Skeletal muscle cell (primary cell): ENCODE measurements at places on chromosomes 4 and X.

DNA sequence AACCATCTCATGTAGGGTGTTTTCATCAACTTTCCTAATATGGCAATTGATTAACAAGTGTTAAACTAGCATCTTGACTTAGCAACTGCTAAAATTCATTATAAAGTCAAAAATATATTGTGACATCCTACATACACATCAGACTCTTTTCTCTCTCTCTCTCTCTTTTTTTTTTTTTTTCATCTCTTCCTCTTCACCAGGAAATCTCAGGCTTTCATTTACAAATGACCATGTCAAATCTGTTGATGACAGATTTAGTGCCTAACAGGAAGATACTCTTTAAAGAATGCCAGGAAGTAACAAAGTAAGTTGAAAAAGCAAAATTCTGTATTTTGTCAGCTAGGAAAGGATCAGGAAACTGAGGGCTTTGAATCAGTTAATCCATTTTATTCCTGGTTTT, 365.5 kb downstream of the PCDH7 start:
- DNase-seq = no peak

GRCh38 chr4:130632731-130633604, 1537.0 kb downstream of the C4orf33 start:
- DNase-seq = no peak

- no peak for DNase-seq
Measured at GRCh38 chr4:181677201-181677600, 566.0 kb upstream of the TENM3 start.

- DNase-seq = no peak
Measured at GRCh38 chr4:184857441-184858121, 31.8 kb upstream of the ACSL1 start.

DNA sequence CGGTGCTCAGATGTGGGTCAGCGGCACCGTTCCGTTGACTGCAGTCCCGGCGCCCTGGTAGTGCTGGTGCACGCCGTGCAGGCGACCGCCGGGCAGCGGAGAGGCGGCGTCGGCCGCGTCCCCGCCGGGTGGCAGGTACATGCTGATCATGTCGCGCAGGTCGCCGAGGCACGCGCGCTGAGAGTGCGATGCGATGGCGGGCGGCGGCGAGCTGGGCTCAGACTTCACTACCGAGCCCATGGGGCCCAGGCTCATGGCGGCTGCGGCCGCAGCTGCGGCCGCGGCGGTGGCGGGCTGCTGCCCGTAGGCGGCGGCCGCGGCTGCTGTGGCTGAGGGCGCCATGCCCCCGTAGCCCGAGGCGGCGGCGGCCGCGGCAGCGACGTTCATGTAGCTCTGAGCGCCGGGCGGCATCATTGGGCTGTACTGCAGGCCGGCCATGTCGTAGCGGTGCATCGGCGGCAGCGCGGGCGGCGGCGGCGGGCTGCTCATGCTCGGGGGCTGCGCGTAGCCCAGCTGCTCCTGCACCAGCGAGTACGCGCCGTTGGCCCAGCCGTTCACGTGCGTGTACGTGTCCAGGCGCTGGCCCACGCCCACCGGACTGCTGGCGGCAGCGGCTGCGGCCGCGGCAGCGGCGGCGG, 1.0 kb downstream of the SOX3 start:
- DNase-seq = no peak

DNA sequence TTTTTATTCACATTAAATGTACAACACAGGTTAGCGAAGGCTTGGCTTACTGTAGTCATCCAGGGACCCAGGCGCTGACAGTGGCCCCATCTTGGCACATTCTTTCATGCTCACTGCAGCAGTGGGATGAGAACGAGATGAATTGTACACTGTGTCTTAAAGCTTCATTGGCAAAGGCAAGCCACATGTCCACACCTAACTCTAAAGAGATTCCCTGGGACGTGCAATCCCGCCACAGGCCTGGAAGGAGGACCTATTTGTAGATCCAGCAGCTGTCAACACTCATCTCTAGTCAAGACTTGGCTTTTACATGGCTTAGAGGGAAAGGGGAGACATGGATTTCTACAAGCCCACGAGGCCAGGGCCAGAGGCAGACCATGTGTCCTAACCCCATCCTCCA, 16.1 kb upstream of the CXCR3 start:
- no peak for DNase-seq

DNA sequence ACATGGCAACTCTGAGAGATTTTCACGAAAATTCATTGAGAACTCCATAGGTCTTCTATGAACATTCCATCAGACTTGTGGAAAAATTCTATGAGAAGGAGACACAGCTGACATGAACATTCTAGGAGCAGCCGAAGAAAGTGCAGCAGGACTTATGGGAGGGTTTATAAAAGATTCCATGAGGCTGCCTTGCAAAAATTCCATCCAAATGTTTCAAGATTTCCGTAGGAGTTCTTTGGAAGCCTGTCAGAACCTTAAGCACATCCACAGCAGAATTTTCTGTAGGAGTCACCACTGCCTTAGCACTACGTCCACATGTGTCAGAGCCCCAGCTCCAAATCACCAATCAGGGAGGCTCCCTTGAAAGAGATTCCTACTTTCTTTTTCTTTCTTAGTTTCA, 67.0 kb upstream of the MSX1 start:
- no peak for DNase-seq

DNA sequence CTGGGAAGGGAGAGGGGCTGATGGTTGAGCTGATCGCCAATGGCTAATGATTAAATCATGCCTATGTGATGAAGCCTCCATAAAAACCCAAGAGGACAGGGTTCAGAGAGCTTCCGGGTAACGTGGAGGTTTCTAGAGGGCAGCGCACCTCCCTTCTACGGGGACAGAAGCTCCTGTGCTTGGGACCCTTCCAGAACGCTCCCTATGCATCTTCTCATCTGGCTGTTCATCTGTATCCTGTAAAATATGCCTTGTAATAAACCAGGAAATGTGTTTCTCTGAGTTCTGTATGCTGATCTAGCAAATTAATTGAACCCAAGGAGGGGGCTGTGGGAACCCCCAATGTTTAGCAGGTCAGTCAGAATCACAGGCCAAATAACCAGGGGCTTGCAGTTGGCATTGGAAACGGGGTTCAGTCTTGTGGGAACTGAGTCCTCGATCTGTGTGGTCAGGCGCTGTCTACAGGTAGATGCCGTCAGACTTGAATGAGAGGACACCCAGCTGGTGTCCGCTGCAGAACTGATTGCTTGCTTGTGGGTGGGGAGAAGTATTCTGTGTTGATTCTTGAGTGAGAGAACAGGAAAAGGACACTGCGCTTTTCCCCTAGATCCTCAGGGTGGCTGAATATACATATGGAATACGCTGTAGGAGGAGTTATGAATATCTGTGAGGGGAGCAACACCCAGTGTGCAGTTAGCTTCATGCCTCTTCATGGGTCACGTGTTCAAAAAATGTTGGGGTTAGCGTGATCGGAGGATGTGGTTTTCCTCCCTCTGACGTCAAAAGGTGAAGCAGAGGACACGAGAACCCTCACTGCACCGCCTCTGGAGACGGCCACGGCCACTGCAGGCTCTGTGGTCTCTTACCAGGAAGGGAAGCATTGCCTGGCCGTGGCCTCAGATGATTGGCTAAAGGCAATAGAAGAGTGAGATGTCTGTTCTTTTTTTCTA, 29.2 kb downstream of the HTT-AS start:
- peak; percentile 19 for DNase-seq

DNA sequence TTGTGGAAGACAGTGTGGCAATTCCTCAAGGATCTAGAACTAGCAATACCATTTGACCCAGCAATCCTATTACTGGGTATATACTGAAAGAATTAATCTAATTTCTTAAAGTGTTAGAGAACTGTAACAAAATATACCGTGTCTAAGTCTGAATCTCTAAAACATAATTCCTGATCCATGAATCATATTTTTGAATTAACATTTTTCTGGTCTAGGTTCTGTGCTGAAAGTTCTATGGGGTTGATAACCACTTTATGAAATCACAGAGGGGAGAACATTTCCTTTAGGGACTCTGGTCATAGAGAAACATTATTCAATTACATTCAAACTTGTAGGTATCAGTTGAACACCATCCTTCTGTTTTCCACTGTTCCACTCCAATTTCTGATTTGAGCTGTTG, 91.9 kb upstream of the ETNPPL start:
- DNase-seq = no peak

- peak; percentile 17 for DNase-seq
Measured at GRCh38 chr4:118224243-118224829, 128.5 kb downstream of the PRSS12 start.

DNA sequence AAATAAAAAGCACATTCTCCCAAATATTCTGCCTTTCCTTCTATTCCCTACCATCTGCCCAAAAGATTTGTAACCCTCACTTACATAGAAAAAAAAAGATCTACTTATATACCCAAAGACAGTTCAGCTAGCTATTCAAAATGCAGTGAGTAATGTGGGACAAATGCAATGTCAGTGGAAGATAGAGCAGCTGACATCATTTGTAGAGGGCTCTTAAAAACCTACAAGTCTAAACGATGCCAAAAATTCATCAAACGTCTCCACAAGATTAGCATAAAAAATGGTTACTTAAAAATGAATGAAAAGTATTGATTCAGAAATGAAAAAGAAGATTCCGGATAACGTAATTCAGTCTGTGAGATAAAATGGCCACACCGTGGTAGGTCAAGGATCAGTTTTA, 96.5 kb downstream of the ASB9 start:
- no peak for DNase-seq

- no peak for DNase-seq
Measured at GRCh38 chr4:41108481-41108880, 105.9 kb downstream of the APBB2 start.

- DNase-seq = peak; percentile 23
Measured at GRCh38 chr4:139986689-139987501, 167.1 kb downstream of the MAML3 start.

GRCh38 chr4:182454440-182455013, 211.3 kb downstream of the TENM3 start:
- DNase-seq = no peak

DNA sequence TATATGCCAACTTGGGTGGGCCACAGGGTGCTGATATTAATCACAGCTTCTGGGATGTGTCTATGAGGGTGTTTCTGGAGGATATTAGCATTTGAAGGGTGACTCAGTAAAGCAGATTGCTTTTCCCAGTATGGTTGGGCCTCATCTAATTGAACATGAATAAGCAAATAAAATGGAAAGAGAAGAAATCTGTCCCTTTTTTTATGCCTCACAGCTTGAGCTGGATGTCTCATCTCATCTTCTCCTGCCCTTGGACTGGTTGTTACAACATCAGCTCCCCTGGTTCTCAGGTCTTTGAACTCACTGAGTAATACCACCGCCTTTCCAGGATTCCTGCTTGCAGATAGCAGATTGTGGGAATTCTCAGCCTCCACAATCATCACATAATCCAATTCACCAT, 1149.2 kb downstream of the PCDH18 start:
- DNase-seq = peak; percentile 45

DNA sequence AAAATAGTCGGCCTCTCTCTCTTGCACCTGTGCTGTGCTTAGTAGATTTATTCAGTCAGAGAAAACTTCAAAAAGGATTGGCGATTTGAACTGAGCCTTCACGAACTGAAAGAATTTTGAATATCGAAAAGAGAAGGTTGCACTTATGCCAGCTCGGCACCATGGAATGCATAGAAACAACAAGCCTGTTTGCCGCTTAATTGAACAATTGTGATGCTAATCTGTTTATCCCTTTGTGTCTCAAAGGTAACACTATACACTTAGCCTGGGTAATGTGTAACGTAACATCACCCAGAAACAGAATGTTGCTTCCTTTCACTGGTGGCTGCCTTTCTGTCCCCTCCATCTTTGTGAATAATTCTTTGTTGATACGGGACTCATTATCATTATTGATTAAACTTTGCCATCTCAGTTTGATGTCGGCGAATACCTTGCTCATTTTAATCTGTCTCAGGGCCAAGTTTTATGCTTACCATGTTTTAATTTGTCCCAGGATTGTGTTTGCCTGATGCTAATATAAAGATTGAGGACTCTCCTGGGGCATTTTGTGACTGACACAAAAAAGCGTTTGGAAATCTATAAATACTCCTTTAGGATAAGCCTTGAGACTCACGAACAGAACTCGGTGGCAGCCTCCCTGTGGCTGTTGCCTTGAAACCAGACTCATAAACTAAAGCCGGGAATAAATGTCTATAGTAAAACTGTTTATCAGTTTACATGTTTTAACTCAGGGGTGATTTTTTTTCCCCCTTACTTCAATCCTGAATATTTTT, 400.5 kb downstream of the RAPGEF2 start:
- DNase-seq = no peak

DNA sequence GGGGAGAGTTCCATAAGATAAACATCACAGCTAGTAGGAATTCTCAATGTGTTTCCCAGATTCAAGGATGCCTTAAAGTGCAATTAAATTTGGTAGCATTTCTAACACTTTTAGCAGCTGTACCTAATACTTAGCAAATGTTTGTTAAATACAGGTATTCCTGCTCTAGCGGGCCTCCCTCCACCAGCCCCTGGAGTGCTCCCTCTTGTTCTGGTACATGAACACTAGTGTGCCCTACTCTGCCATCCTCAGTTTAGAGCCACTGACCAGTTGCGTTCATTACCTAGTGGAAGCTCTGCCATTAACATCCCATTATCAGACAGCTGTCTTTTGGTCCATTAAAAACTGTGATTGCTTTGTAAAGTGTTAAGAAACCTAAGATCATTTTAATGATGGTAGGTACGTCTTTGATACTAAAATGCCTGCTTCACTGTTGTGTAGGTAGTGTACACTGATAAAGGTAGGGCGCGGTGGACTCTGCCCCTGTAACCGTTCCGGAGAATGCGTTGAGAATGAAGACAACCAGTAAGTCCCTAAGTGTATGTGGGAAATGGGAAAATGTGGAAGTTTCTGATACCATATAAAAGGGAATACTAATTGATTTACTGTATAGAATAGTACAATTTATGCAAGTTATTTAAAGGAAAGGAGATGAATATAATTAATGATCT, 21.7 kb downstream of the KIAA0232 start:
- DNase-seq = no peak

GRCh38 chr4:40264497-40264896, 67.7 kb downstream of the RHOH start:
- DNase-seq = peak; percentile 56

DNA sequence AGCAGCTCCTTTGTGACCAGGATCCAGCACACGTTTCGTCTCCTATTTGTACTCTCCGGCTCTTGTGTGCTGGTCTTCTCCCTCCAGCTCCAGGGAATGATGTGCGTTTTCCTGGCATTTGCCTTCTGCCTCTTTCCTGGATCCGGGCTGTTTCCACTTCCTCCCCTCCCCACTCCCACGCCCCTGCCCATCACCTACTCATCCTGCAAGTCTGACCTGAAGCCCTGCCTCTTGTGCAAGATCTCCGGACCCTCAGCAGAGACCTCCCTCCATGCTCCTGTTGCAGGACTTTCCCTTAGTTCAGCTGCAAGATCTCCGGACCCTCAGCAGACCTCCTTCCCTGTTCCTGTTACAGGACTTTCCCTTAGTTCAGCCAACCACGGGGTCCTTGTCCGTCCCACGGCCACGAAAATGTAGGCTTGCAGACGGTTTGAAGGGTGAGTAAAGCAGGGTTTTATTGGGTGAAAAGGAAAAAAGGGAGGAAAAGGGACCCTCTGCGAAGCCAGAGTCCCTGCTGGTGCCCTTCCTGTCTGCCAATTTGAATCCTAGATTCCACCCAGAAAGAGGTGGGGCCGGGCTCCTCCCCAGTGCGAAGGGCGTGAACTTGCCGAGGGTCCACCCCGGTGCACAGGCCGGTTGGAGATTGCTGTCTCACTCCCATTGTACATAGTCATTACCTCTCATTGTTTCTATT, 74.4 kb upstream of the IRF2 start:
- DNase-seq = no peak
